Neural crest cell (in vitro differentiated cells): ENCODE measurements at places on chromosomes 7 and 10.

DNA sequence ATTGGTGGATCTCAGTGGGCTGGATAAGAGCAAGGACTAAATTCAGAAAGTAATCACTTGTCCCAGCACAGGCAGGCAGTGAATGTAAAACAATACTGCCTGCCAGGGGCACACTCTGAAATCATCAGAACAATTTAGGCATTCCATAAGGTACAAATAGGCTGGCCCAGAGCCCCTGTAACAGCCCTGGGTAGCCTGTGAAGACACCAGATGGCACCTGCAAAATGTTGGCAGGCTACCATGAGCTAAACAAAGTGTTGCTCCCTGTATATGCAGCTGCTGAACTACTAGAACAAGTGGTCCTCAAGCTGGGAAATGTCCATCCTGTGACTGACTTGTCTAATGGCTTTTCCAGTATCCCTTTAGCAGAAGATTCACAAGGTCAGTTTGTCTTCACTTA lies 3.0 kb upstream of the PRSS37 start:
- DNase-seq = no peak

DNA sequence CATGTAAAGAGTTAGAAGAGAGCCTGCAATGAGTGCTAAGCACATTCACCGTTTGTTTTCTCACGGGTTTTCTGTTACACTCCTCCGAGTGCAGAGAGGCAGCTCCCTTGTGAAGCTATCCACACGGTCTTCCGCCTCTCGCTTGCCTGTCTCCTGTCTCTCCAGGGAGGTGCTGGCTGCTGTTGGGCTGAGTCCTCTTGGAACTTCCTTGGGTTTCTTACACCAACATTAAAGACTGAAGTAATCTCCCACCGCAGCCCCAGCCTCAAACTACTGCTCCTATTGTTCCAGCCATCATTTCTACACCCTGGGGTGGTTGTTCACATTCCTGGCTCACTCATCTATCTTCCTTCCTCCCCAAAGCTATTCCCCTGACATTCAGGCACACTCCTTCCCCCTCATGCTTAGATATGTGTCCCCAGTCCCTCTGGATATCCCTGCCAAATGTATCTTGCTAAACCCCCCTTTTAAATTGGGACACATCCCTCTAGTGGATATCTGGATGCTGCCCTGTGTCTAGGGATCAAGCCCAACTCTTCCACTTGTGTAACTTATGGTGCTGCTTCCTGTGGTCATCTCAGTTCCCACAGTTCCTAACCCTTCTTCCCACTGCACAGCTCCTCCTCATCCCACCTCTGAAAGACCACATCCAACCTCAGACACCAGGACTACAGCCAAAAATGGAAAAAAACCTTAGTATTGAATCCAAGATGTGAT lies 14.1 kb downstream of the ESYT2 start:
- no peak for DNase-seq

DNA sequence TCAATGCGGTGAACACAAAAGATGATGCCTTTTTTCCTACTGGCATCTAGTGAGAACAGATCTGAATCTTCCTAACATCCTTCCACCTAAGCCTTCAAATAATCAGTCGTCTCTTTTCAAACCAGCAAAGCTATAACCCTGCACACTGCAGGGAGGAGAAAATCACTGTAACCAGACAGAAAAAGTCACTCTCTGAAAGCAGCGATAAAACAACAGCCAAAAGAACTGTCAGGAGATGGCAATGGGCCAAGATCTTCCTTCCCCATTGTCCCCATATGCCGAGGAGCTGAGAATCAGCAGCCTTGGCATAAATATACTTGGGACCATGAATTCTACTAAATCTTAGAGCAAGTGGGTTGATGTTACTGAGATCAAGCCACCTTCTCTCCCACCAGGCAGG lies 13.1 kb downstream of the FZD9 start:
- DNase-seq = no peak

DNA sequence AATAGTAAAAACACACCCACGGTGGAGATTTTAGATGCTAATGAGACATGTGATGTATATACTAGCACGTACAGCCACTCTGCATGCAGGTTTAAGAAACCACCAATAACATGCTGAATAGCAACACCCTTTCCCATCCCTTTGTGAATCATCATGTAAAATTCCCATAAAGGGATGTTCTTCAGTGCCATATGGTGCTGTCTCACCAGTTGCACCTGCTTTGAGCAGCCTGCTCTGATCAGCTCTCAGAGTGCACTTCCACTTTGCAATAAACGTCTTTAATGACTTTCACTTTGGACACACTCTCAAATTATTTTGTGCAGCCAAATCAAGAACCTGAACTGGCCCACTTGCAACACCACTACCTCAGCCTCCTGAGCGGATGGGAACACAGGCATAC lies 615.0 kb downstream of the ANKRD7 start:
- no peak for DNase-seq

- no peak for DNase-seq
Observed at GRCh38 chr10:104099269-104099668, 13.6 kb upstream of the COL17A1 start.

DNA sequence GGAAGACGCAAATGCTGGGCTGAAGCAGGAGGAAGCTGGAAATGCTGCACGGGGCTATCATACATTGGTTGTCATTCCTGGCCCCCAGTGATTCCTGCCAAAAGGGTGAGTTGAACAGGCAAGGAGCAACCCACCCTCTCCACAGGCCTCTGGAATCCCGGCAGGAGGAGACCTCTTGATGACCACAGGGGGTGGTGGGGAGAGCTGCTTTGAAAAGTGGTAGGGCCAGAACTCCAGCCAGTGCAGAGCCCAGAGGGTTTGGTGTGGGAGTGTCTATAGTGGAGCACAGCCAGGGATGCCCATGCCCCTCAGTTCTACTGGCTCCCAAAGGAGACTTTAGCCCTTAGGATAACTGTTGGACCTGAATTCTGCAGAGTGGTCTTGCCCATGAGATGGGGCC lies 89.2 kb downstream of the SAMD9 start:
- DNase-seq = no peak

DNA sequence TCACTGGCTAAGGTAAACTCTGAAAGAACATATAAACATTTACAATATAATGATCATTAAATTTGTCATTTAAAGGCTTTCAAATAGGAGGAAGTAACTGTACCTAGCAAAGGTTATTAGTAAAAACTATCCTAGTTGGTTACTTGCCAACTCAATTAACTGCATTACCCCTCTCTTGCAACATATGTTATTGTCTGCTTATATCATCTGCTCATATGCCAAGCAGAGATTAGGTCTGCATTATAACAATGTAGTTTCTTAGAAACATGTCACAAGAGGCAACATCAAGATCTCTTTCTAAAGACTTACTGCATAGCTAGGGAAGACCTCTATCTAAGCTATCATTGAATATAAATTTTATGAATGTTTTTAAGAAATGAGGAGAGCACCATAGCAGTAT lies 132.5 kb downstream of the RELN start:
- DNase-seq = no peak

DNA sequence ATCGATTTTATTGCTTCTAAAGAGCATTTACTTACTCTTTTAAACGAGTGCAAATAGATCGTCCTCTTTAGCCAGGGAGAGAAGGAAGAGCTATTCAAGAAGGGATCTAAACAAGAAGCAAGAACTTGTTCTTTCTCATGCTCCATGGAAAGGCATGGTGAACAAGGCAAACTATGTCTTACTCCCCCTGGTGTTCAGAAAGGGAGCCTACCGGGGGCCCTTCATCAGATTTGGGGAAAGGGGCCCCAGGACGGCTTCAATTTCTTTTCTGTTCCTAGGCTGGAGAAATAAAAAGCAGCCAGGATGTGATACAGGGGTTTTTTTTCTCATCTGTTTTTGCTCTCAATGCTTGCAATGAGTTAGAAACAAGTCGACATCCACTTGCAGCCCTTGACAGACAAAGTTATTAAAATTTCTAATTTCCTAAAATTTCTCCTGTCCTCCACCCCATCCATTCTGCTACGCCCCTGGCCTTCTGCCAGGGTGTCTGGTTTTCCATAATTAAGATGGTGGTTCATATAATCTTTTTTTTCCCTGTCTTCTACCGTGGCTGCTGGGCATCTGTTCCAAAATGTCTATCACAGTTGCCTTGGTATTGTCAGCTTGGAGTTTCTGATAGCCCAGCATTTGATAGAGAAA lies 214.4 kb downstream of the CREB5 start:
- peak; percentile 29 for DNase-seq

- no peak for DNase-seq
Observed at GRCh38 chr7:2932402-2933251, 88.5 kb upstream of the GNA12 start.

DNA sequence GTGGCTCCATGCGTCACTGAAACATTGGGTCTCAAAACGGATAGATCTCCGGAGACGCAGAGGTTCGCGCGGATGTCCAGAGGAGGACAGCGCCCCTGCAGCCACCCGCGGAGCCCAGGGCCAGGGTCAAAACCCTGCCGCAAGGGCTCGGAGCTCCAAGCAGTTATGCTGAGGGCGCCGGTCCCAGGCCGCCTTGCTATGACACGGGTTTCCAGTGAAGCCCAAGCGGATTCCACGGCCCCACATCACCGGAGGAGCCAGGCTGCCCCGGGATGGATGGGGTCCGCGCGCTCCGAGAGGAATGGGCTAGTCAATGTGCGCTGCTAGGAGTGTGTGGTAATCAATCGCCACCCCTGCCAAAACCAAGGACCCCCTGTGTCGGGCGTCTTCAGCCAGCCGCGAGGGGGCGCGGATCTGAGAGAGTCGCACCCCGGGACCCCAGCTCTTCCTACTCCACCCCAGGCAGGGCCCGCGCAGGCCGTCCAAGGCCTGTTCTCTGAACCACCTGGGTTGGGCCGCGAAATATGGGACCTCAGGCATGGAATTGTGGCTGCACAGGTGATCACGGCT lies 5.6 kb upstream of the EMX2 start:
- DNase-seq = no peak
